ENCODE measurements at places on chromosomes 5 and 9.

GRCh38 chr9:13107008-13107407, 172.5 kb downstream of the MPDZ start:
- DNase-seq: no peak

DNA sequence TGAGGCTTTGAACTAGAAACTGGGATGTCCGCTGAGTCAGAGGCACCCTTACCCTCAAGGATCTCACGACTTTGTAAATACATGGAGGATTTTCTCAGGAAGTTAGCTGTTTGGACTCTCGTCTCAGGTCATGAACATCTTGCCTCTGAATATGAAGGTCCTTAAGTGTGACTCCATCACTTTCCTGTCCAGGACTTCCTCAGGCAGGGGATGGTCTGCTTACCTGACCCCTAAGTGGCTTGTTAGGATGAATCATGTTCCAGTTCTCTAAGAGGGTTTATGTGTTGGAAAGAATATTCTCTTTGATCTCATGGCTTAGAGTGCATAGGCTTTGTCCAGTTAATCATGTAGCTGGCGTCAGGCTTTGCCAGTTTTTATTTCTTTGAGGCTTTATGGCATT, 511.7 kb upstream of the KLF4 start:
- no peak for DNase-seq

- DNase-seq: no peak
Observed at GRCh38 chr5:142219146-142219545, 105.7 kb downstream of the SPRY4 start.

- no peak for DNase-seq
Observed at GRCh38 chr5:96958977-96959376, 23.1 kb downstream of the LNPEP start.

- peak; percentile 27 for DNase-seq
Observed at GRCh38 chr5:149227168-149227826, 44.4 kb upstream of the AFAP1L1 start.

- no peak for DNase-seq
Observed at GRCh38 chr5:78930721-78931120, 54.4 kb downstream of the ARSB start.

GRCh38 chr5:6712142-6712576, 1.1 kb upstream of the TENT4A start:
- DNase-seq: no peak

All from GM04503 (cell line).